ENCODE measurements at places on chromosomes 3 and 15. TPM values are rescaled to one million over a fixed set of nuclear protein-coding genes. Genes with fewer than 3 reads are reported as not detected.

PAQR5 gene
- total RNA-seq, result 0.09 TPM

KNG1 gene
- not detected for total RNA-seq

PLA1A gene
- not detected for total RNA-seq

DNA sequence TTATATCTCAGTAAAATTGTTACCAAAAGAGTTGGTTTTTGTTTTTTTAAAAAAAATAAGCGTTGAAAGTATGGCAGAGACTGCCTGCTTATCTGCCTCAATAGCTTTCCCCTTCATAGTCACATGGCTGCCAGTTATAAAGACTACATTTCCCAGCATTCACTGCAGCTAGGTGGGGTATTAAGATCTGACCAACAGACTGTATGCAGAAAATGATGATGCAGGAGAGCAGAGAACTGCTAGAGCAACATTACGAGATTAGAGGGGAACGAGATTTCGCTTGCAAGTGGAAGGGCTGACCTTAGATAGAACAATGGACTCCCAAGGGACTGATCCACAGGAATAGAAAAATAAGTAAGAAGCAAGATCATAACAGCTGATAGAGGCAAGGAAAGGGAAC lies 14.3 kb downstream of the RHOA start:
- no peak overlapping the region for H3K27ac ChIP-seq
- no peak overlapping the region for H3K4me3 ChIP-seq
- H3K36me3 ChIP-seq, result no peaks in the 10 kb centered on the region
- DNase-seq, result peak; percentile 66

- H3K27me3 ChIP-seq, result no peaks in the 10 kb centered on the region
- no peak overlapping the region for H3K27ac ChIP-seq
- DNase-seq, result no peak
- no peak overlapping the region for H3K4me3 ChIP-seq
These were observed 43.7 kb upstream of the ZBTB20 start for GRCh38 chr3:115190747-115191146.

DNA sequence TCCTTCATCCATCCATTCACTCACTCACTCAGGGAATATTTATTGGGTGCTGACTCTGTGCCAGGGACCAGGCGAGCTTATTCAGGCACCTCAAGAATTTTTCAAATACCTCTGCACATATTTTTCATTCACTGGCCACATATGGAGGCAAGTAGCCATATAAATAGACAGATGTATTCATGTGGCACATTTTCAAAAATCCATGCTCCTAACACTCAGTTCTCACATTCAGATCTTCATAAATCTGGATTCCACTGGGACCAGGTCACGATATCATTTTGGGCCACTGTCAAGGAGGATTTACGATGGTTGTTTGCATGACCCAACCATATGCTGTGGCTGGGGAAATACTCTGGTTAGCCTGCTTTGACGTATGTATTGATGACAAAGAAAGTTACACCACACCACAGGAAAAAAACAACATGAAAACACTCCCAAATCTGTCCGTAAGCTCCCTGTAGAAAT lies 241.8 kb upstream of the LRTM1 start:
- DNase-seq, result no peak
- H3K4me3 ChIP-seq, result no peak overlapping the region
- no peak overlapping the region for H3K27ac ChIP-seq
- no peaks in the 10 kb centered on the region for H3K36me3 ChIP-seq

DNA sequence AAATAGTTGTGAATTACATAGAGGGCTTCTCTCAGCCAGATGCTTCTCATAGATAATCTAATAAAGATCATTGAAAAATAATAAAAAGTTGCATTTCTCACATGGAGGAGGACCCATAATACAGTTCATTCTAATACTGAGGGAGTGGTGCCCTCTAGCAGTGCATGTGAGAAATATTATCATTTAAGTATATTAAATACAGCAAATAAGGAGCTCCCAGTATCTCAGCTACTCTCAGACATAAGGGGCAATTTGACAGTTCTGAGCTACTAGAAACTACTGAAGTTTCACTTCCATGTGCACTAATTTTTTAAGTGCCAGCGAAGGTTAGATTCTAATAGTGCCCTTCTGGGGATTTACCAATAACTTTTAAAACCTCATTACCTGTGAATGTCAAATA lies 188.3 kb downstream of the IL5RA start:
- no peaks in the 10 kb centered on the region for H3K36me3 ChIP-seq
- H3K4me3 ChIP-seq, result no peak overlapping the region

DNA sequence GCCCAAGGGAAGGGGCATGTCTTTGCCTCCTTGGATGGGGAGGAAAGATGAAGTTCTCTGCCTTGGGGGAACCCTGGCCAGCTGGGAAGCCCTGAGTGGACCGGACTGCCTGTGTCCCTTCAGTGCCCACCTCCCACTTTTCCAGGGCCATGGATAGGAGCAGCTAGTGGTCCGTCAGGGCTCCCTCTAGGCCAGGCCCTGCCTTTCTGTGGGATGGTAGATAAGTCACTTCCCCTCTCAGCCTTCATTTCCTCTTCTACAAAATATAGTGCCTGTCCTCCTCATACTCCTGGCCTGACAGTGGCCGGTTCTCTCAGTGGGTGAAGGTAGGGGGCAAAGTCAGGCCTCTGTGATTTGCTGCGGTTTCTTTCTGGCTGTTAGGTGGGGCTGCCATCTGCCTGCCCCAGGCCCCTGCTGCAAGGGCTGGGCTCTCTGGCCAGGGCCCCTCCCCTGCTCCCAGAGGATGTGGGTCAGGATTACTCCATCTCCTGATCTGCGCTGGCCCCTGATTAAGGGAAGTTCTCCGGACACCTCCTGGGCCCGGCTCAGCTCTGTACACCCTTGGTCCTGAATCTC lies 1.4 kb downstream of the PLEKHO2 start:
- peak; percentile 74 for DNase-seq
- peaks cover 41% of the 10 kb centered on the region for H3K4me1 ChIP-seq
- H3K27ac ChIP-seq, result peak overlapping the region; percentile 54

- H3K4me1 ChIP-seq, result peaks cover 7% of the 10 kb centered on the region
- H3K27ac ChIP-seq, result no peak overlapping the region
- no peaks in the 10 kb centered on the region for H3K27me3 ChIP-seq
- H3K4me3 ChIP-seq, result no peak overlapping the region
These were observed 97.9 kb upstream of the EIF1B start for GRCh38 chr3:40211579-40211978.

DNA sequence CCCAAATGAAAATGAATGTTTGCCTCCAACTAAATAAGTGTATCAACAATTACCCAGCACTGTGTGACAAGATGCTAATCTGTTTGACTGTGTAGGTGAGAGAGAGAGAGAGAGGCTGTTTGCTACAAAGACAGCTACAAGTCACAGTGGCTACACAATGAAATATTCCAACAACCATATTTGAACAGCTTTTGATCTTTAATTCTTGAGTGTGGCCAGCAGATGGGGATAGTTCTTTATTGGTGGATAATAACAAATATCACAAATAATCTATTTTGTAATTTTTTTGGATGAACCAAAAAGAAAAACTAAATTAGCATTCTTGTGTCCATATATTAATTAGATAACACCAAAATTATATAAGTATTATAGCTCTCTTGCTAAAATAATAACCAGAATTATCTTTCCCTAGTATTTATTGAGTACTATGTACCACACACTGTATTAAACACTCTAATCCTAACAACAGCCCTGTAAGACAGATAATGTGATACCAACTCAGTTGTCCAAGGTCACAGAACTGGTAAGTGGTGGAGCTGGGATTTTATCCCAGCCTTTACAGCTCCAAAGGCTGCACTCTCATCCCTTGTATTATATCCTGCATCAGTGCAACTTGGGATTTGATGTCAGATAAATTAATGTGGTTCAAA lies 61.9 kb upstream of the C3orf80 start:
- H3K4me1 ChIP-seq, result no peaks in the 10 kb centered on the region
- no peaks in the 10 kb centered on the region for H3K36me3 ChIP-seq
- no peak overlapping the region for H3K4me3 ChIP-seq
- H3K27ac ChIP-seq, result no peak overlapping the region

ALDH1A2 gene
- total RNA-seq, result 34.9 TPM

GRCh38 chr3:46668116-46668515 lies 25.4 kb downstream of the ALS2CL start:
- H3K36me3 ChIP-seq, result no peaks in the 10 kb centered on the region
- H3K27me3 ChIP-seq, result no peaks in the 10 kb centered on the region
- H3K4me3 ChIP-seq, result no peak overlapping the region

GRCh38 chr3:39750712-39751111 lies 58.7 kb upstream of the MYRIP start:
- H3K4me3 ChIP-seq, result no peak overlapping the region
- peak; percentile 30 for DNase-seq
- peak overlapping the region; percentile 40 for H3K27ac ChIP-seq
- no peaks in the 10 kb centered on the region for H3K27me3 ChIP-seq
- peaks cover 58% of the 10 kb centered on the region for H3K4me1 ChIP-seq

LPP gene
- 153 TPM for total RNA-seq

BOC gene
- total RNA-seq, result not detected

SEMA3F gene
- total RNA-seq, result 143 TPM

- H3K4me1 ChIP-seq, result no peaks in the 10 kb centered on the region
- no peak for DNase-seq
- H3K27me3 ChIP-seq, result no peaks in the 10 kb centered on the region
- H3K4me3 ChIP-seq, result no peak overlapping the region
- no peaks in the 10 kb centered on the region for H3K36me3 ChIP-seq
- no peak overlapping the region for H3K27ac ChIP-seq
These were observed 306.1 kb upstream of the LRRC3B start for GRCh38 chr3:26316472-26316871.

DNA sequence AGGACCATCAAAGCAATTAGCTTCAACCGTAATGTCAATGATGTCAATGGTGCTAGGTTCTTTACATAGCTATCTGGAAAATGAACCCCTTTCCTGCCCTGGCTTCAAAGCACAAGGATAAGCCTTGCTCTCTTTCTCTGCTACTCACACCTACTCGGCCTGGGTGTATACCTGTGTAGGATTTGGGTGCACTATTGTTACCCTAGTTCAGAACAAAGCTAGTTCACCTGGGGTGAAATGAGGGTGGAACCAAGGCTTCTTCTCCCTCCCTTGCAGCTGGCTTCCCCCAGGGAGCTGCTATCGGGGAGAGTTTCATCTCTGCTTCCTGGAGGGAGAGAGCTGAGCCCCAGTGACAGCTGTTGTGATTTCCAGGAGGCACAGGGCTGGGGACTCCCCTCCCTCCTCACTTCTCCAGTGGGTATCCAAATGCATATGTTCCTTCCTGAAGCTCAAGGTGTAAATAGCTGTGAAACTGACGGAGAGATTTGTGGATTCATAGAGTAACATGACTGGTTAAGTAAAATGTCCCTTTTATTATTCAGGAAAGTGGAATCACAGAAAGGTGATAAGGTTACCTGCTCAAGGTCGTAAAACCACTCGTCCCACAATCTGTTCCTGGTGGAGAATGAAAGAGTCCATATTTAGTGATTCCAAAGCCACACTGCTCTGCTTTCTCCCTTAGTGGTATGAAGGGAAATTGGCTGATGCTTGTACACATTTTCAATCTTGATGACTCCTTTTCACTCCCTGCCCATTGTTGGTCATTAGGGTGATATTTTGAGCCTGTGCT lies 11.8 kb upstream of the C3orf70 start:
- no peak overlapping the region for H3K27ac ChIP-seq
- H3K36me3 ChIP-seq, result no peaks in the 10 kb centered on the region
- no peak for DNase-seq
- H3K4me1 ChIP-seq, result no peaks in the 10 kb centered on the region
- H3K4me3 ChIP-seq, result no peak overlapping the region

DNA sequence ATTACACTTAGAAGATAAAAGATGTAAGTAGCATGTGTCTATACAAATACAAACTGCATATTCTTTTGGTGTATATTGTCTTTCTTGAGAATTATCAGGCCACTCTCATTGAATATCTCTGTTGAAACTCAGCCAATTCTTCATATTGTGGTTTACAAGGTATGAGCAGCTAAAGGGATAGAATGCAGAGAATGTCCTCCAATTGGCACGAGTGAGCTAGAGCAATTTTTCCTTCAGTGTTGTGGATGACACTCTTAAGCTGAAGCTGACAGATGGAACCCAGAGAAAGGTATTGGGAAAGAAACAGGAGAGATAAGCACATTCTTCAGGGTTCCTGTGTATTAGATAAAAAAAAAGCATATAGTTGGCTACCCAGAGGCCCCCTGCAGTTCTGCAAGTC lies 453.1 kb downstream of the EPHA3 start:
- no peak overlapping the region for H3K4me3 ChIP-seq
- no peaks in the 10 kb centered on the region for H3K27me3 ChIP-seq
- H3K4me1 ChIP-seq, result no peaks in the 10 kb centered on the region
- no peaks in the 10 kb centered on the region for H3K36me3 ChIP-seq

GRCh38 chr15:34783991-34784390 lies 11.4 kb downstream of the ACTC1 start:
- H3K4me3 ChIP-seq, result no peak overlapping the region
- no peaks in the 10 kb centered on the region for H3K36me3 ChIP-seq
- H3K27ac ChIP-seq, result no peak overlapping the region
- H3K27me3 ChIP-seq, result peaks cover 9% of the 10 kb centered on the region
- no peaks in the 10 kb centered on the region for H3K4me1 ChIP-seq

BCHE gene
- total RNA-seq, result 0.27 TPM

DNA sequence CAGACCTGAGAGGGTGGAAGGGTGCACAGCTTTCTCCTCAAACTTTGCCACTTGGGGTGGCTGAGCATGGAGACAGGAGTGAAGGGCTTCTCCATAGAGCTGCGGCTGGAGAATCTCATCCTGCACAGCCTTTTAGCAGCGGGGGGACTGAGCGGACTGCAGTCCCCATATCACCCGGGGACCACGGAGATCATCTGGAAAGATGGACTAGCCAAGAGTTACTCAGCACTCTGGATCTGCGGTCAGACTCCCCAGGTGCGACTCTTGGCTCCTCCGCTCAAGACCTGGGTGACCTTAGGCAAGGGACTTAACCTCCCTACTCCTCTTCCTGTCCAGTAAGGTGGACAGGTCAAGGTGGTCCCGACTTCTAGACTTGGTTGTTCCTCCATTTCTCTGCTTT lies 125.8 kb upstream of the MEF2A start:
- H3K27me3 ChIP-seq, result no peaks in the 10 kb centered on the region
- H3K4me1 ChIP-seq, result peaks cover 24% of the 10 kb centered on the region
- no peak overlapping the region for H3K4me3 ChIP-seq
- no peak for DNase-seq
- no peak overlapping the region for H3K27ac ChIP-seq
- H3K36me3 ChIP-seq, result no peaks in the 10 kb centered on the region

- no peak overlapping the region for H3K4me3 ChIP-seq
- H3K36me3 ChIP-seq, result no peaks in the 10 kb centered on the region
- DNase-seq, result peak; percentile 37
- H3K27me3 ChIP-seq, result no peaks in the 10 kb centered on the region
- H3K4me1 ChIP-seq, result peaks cover 89% of the 10 kb centered on the region
- H3K27ac ChIP-seq, result peak overlapping the region; percentile 95
These were observed 114.6 kb downstream of the XXYLT1 start for GRCh38 chr3:195156286-195156890.

GRK7 gene
- total RNA-seq, result not detected

- H3K4me1 ChIP-seq, result no peaks in the 10 kb centered on the region
- H3K36me3 ChIP-seq, result peaks cover 5% of the 10 kb centered on the region
- no peak for DNase-seq
- no peaks in the 10 kb centered on the region for H3K27me3 ChIP-seq
These were observed 35.8 kb downstream of the UQCC5 start for GRCh38 chr3:52572221-52572620.

ALG1L2 gene
- not detected for total RNA-seq

EPHB1 gene
- 2.5 TPM for total RNA-seq
